Activated naive CD8-positive, alpha-beta T cell treated with anti-CD3 and anti-CD28 coated beads, Interleukin-2, amount 50 U/mL, for 24 hours (primary cell): ENCODE measurements at places on chromosomes 2 and 18.

DNA sequence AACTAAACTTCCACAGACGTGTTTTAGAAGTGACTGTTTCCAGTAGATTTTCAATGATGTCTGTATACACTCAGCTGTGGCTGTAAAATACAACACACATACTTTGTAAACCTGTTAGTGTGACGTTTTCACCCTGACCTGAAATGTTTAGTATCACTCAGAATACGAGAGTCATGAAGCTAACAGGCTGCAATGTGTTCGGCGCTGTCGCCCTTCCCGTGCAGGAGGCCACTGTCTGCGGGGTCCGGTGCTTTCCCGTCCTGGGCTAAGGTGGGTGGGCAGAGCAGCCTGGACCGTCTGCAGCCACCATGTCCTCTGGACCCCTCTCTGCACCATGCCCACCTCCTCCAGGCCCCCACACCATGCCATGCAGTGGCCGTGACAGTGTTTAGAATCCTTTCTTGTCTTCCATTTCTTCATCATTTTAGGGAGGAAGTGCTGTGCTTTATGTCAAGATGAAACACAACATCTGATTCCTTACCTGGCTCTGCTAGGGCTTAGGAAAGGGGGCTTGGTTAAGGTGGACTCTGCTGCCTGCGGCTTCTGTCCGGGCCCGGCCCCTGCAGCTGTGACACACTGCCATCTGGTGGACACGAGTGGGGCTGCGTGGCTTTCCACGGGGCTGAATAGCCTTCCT, 53.8 kb upstream of the RBM44 start:
- peak; percentile 81 for DNase-seq

GRCh38 chr2:5330961-5331360, 361.2 kb upstream of the SOX11 start:
- DNase-seq = no peak

DNA sequence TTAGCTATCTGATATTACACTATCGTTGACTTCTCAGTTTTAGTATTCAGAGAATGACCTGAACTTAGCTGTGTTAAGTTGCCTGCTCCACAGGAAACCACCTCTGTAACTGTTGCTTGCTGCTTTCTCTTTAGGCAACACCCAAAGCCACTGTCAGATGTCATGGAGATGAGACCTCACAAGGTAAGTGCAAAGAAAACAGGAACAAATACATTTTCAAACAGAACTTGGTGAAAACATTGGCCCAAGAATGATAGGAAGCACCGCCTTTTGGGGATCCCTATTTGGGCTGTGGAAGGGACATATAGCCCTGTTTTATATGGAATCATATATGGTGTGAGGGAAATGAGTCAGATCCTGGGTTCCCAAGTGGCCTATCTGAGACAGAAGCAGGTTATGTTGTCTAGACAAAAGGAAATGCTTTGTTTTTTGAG, 143.4 kb downstream of the UBE2E3 start:
- DNase-seq = peak; percentile 31

GRCh38 chr2:44967056-44967455, 25.6 kb downstream of the SIX3 start:
- DNase-seq = no peak

- DNase-seq = no peak
These were observed 55.4 kb upstream of the MAP2 start for GRCh38 chr2:209368406-209368805.

DNA sequence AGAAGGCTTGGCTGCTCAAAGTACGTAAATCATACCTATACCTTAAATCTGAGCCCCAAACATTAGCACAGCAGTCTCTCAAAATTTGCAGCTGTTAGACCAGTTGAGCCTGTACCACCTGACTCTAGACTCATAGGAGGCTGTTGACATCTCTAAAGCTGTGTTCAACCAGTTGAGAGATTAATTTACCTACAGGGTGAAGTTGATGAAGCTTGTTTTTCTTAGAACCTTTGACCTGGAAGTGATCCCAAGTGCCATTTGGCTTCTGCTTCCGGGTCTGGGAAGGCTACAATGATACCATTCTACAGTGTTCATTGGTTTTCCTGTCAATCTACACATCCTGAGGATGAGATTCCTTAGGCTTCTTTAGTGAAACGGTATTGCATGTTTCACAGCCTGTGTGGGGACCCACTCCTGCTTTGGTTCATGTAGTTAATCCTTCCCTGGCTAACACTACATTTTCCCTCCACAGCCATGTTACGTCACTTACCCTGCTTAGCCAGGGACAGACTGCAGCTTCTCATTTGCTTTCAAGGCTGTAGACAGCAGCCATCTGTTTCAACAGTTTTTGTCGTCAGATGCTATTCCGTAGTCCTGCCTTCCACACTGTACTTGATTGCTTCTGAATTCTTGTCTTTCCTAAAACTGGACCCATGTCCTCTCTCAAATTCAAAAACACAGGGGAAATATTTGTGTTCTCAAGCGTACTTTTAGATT, 4.7 kb upstream of the IL1RL2 start:
- no peak for DNase-seq

DNA sequence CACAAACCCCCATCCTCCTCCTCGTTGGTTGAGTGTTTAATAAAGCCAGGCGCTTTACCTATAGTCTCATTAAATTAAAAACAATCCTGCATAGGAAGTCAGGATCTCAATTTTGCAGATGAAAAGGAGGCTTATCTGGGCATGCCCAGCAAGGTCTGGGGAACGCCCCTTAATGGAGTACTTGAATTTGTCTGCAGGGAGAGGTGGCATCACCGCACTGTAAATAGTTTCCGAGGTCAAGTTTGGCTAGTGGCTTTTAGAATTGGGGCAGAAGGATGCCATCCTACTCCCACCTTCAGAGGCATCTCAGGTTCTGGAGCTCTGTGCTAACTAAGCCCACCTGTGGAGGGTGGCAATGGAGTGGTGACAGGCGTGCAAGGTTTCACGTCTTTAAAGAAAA, 149.2 kb downstream of the TGIF1 start:
- DNase-seq = no peak

GRCh38 chr2:32680942-32681341, 53.1 kb downstream of the TTC27 start:
- DNase-seq = no peak

GRCh38 chr2:232866104-232866503, 4.0 kb upstream of the SNORC start:
- DNase-seq = no peak

DNA sequence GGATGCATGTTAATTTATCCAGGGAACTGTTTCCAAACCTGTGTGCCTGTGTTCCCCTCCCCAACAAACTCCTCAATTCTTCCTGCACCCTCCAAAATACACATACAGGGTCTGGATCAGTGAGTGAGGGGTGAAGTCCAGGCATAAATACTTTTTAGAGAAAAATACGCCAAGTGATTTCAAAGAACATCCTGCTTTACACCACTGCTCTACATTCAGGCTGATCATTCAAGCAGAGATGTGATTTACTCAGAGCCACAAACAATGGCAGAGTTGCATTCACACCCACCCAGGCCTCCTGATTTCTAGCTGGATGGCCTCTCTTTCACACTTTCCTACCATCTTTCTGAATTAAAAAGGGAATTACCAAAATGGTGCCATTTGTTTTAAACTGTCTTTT, 289.5 kb upstream of the SLC14A2 start:
- no peak for DNase-seq

DNA sequence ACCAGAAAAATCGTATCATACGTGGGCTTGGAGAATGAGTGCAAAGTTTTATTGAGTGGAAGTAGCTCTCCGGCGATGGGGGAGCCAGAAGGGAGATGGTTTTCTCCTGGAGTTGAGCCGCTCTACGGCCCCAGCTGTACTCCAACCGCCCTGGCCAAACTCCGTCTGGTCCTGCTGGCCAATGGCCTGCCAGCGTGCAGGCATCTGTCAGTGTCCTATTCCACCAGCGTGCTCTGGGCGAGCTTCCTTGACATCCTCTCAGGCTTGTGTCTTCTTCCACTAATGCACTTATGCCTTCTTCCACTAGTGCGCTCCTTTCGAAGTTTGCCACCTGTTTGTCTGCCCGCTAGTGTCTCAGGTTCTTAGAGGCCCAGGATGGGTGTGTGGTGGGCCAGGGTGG, 345.5 kb upstream of the CDH19 start:
- DNase-seq = no peak

DNA sequence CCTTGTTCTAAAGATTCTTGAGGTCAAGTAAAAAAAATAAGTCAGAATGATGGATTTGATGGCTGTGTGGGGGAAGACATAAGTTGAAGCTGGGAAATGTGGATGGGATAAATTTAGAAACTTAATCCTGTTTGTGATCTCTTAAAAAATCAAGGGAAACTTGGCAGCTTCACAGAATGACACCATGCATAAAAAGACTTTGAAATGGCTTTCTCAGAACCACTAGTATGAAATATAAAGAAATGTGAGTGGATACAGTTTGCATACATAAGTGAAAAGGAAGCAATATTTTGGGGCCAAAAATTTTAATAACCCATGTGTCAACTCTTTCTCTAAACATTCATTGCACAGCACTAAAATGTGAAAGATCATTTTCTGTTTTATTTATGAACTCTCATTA, 21.7 kb downstream of the CDH19 start:
- no peak for DNase-seq

DNA sequence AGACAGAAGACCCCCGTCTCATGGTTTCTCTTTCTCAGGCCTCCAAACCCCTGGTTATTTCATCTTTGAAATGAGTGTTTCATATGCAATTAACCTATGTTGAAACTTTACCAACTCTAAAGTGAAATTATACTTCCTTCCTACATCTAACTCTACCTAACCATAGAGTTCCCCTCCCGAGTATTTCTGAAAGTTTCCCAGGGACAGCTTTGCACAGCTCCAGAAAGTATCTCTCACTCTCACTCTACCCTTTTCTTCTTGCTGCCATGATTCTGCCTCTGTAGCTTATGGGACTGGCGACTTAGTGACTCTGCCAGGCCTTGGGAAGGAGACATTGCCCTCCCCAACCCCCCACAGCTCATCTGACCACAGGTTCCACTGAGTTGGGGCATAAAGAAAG, 107.9 kb downstream of the B3GNT2 start:
- DNase-seq = peak; percentile 35

GRCh38 chr18:27094621-27095020, 90.5 kb downstream of the CHST9 start:
- no peak for DNase-seq

DNA sequence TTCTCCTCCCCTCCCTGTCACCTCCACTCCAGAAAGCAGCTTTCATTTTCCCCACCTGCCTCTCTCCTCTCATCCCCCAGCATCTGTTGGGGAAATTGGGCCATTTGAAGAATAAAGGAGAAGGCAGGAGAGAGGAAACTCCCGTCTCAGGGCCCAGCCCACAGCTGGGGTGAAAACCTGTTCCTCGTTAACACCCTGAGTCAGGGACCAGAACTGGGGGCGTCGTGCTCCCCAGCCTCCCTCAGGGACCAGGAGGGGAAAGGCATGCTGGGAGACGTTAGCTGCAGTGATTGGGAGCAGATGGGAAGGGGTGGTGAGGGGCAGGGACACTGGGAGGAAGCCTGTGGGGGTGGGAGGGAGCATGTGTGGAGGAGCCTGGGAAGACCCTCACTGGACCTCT, 251.3 kb downstream of the DYSF start:
- DNase-seq = no peak

DNA sequence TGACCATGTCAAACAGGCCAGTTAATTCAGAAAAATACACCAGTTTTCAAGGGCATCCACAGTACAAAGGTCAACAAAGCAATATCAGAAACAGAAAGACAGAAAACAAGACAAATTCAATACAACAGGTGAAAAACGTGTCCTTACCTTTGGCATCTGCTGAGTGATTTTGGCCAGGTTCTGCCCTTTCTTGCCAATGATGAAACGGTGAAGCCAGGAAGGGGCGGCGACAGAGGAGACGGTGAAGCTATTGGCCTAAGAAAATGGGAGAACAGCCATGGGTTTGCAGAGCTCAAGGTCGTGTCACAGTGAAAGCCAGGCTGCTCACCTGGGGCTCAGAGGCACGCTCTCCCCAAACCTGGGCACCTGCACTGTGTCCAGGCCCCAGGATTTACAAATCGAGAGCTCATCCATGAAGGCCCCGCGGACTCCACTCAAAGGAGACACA, 60.5 kb downstream of the HDLBP start:
- DNase-seq = no peak

DNA sequence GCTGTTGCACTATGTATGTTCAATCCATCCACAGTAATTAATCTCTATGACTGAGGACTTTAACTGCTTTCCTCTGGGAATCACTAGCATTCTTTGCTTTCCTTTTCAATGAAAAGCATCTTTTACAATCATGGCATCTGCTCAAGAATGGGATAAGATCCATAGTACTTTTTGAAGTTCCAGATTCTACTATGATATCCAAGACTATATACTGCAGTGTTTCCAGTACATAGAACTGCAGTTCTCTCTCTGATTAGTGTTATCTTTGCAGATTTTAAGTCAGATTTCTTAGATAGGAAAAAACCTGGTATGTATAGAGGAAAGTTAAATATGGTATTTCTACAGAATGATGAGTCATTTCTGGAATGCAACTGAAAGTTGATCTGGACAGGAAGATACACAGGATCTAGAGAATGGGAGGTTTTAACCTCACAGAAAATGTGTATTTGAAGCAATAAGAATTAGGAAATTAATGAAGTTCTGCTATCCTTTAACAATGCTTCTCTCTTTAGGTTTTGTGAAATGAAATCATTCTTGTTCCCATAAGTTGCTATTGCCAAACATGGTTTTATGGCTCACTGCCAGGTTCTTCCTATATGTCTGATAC, 670.7 kb downstream of the ERBB4 start:
- no peak for DNase-seq

DNA sequence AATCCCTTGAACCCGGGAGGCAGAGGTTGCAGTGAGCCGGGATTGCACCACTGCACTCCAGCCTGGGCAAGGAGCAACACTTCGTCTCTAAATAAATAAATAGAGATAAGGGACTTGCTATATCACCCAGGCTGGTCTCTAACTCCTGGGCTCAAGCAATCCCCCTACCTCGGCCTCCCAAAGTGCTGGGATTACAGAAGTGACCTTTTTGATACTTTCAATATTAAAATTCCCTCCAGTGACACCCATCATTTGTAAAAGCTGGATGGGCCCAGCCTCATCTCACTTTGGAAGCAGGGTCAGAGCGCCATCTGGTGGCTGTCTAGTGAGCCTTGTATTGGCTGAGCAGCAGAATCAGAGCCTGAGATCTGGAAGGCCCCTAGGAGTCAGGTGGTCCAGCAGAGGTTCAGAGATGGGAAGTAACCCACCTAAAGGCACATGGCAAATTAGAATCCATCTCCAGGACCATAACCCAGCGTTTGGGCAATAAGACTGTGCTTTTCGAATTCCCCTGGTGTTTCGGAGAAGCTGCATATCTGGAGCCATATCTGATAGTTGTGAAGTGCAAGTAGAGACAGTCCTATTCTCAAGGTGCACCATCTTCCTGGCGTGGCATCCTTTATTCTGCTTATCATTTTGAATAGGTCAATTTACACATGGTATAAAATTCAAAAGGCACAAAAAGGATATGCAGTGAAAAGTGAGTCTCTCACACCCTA, 18.3 kb upstream of the SLC35F6 start:
- DNase-seq = peak; percentile 88

DNA sequence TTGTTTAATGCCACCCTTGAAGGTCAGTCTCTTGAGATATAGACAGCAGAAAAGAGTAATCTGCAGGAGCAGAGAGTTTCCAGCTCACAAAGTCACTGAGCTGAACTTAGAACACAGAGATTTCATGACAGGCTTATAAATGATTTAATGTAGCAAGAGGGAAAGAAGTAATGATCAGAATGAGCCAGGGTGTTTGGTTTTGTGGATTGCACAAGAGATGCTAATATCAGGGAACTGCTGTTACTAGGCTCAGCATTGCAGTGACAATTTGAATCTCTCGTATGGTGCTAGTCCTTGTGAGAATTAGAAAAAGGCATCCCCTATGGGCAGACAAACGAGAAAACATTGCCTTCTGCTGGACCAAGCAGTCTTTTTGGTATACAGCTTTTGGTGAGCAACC, 61.7 kb upstream of the ITGB6 start:
- DNase-seq = no peak
